Motor neuron (in vitro differentiated cells): ENCODE measurements at places on chromosomes 2 and 18.

- ATAC-seq = peak; percentile 32
These were observed 108.3 kb upstream of the NCKAP5 start for GRCh38 chr2:133676392-133677130.

DNA sequence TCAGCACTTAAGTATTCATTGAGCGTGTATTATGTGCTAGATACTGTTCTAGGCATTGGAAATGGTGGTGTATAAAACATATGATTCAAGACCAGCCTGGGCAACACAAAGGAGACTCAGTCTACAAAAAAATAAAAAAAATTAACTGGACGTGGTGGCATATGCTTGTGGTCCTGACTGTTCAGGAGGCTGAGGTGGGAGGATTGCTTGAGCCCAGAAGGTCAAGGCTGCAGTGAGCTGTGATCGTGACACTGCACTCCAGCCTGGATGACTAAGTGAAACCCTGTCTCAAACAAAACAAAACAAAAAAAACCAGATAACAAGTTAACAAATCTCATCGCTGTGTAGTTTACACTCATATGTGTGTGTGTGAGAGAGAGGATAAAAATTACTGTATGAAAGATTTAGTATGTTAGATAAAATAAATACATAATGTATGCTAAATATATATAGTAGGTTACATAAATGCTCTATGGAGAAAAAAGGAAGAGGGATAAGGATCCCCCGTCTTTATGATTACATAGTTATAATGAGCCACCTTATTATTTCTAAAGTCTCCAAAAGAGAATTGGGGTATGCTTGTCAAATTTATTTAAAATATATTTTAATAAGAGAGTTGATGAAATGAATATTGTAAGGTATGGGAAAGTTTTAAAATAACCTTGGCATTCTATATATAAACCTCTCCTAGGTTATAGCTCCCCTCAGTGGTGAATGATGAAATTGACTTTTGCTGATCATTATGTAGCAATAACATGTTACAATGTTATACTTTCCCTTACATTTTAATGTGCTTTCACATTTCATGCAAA lies 69.2 kb downstream of the EHBP1 start:
- ATAC-seq = peak; percentile 42

- ATAC-seq = peak; percentile 38
These were observed 105.9 kb downstream of the AGAP1 start for GRCh38 chr2:235599596-235600338.

DNA sequence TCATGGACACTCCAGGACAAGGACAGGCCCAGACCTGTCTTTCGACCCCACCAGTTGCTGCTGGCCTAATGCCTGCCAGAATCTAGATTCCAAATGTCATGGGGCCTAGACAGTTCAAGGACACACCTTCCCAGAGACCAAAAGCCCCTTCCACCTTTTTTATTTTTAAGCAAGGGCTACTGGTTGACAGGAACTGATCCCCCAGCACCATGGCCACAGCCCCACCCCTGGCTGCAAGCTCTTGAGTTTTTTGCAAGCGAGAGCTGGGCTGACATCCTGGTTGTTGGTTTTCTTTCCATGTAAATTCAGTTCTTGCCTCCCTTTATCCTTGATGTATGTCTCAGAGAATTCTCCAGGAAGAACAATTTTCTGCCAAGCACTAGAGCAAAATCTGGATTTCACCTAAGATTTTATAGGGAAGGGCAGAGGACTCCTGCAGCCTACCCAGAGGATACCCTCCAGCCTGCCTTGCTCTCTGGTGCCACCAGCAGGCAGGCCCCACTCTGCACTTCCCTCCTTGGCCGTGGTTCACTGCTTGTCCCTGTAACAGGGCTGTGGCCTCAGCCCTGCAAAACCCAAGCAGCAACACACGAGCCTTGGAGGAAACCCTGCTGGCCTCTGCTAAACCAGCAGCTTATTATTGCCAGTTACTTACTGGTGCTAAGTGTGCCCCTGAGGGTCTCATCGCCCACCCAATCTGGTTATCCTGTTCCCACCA lies 97.7 kb downstream of the TWIST2 start:
- peak; percentile 65 for ATAC-seq

DNA sequence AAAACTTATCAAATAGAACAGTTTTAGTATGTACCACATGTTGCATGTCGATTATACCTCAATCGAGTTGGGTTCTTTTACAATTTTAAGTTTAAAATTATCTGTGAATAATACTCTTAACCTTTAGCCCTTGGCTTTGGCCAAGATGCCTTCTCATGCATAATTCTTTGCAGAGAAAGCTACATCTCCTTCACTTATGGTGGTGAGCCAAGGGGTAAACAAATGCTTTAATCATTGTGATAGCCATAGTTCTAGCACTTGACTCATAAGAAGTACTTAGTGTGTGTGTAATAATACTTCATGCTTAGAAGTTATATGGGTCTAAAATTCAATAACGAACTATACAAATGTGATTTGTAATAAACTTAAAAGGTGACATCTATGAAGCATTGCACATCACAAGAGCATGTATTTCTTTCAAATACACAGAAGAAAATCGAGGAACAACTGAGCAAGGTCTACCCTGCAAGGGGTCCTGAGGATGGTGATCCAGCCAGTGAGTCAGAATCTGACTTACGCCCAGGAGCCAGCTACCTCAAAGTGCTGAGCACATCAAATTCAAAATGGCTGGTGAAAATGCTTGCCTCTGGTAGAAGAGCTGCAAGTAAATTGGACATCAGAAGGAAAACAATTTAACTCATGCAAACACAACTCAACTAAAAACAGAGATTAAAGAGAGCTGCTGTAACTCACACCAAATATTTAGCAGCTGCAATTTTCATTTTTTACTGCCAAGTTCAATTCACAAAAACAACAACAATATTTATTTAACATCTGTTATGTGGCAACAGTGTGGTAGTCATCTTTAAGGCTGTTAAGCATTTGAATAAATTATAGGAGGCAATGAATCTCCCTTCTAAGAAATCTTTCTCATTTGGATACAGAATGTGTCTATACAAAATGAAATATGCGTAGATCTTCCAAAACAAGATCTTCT lies 23.8 kb upstream of the TTC39C start:
- peak; percentile 28 for ATAC-seq

- ATAC-seq = no peak
These were observed 77.4 kb downstream of the KCNF1 start for GRCh38 chr2:10989151-10989550.

GRCh38 chr2:239862613-239863012 lies 162.5 kb downstream of the NDUFA10 start:
- no peak for ATAC-seq

DNA sequence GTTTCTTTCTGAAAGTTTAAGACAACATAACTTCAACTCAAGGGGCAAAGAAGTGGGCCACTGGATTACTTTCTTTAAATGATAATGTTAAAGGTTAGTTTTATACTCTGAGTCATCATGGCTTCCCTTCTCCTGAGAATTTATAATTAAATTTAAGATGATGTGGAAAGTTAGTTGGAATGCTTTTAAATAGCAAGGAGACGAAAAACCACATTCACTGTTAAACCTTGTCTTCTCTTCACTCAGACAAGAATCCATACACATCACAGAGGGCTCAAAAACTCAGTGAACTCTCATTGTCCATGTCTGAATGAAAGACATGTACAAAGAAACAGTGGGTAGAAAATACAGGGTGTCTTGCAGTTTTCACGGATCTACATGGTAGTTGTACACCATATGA lies 65.6 kb downstream of the COL5A2 start:
- ATAC-seq = no peak

DNA sequence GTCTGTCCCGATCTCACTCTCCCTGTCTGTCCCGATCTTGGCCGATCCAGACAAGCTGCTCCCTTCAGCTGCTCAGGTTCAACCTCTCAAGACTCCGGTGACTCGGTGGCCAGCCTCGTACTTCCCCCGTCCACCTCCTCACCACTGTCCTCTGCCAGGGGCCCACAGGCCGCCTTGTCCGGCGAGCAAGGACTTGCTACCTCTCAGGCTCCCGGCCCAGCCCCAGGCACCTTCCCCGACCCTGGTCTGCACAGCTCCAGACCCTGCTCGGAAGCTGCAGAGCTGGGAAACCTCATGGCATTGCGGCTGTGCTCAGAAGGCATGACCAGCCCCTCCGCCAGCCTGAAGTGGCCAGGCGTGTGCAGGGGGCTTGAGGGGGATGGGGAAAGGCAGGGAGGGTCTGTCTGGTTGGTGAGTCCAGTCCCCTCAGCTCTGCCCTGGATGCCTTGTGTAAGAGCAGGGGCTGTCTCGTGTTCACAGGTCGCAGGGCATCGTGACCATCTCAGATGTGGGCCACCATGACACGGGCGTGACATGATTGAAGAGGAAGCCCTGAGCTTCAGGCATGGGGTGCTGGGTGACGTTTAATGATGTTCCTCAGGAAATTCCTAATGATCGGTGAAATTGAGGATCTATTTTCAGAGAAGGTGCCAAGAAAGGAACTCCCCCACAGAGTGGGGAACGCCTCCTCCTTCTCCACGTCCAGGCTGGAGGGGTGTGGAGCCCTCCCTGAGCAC lies 121.2 kb upstream of the CTDP1 start:
- ATAC-seq = no peak

- no peak for ATAC-seq
These were observed 84.9 kb downstream of the SLC8A1 start for GRCh38 chr2:40367032-40367431.

- ATAC-seq = peak; percentile 96
These were observed 290.9 kb upstream of the SIX2 start for GRCh38 chr2:45300026-45300750.

- peak; percentile 93 for ATAC-seq
These were observed 58.2 kb downstream of the KLHL14 start for GRCh38 chr18:32714571-32715148.

- no peak for ATAC-seq
These were observed 53.8 kb downstream of the MAP4K4 start for GRCh38 chr2:101751276-101751815.

GRCh38 chr18:54679318-54680149 lies 88.5 kb downstream of the DYNAP start:
- ATAC-seq = peak; percentile 78

- ATAC-seq = no peak
These were observed 32.4 kb downstream of the TMEM177 start for GRCh38 chr2:119711352-119711751.

- ATAC-seq = no peak
These were observed 15.7 kb downstream of the GPATCH11 start for GRCh38 chr2:37100054-37100453.

GRCh38 chr2:50707196-50707595 lies 324.7 kb downstream of the NRXN1 start:
- ATAC-seq = no peak
